Naive B cell (primary cell): ENCODE measurements at places on chromosomes 11 and 22. TPM values are rescaled to one million over a fixed set of nuclear protein-coding genes. Genes with fewer than 3 reads are reported as not detected.

GRCh38 chr11:128375961-128376360 lies 211.4 kb downstream of the ETS1 start:
- no peak overlapping the region for H3K27ac ChIP-seq
- H3K4me1 ChIP-seq: no peaks in the 10 kb centered on the region
- H3K36me3 ChIP-seq: no peaks in the 10 kb centered on the region

VPREB1 gene
- polyA plus RNA-seq: 5.1 TPM

MRGPRX3 gene
- not detected for polyA plus RNA-seq

DNA sequence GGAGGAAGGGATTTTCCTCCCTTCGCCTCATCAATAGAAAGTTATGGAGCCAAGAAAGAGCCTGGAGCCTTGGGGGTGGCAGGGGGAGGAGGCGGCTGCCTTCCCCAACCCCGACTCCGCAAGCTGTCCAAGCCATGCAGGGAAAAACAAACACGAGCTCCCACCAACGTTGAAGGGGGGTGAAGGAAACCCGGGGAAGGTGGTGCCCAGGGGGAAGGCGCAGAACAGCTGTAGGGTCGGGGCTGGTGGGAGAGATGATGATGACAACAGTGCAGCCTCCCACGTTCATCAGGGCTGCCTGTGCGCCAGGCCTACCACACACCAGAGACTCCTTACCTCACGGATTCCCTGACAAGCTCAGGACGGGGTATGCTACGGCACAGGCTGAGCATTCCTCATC lies 73.5 kb downstream of the SCUBE1 start:
- peaks cover 38% of the 10 kb centered on the region for H3K27me3 ChIP-seq
- DNase-seq: no peak
- H3K36me3 ChIP-seq: no peaks in the 10 kb centered on the region
- no peak overlapping the region for H3K4me3 ChIP-seq
- no peak overlapping the region for H3K27ac ChIP-seq

OR5P2 gene
- not detected for polyA plus RNA-seq

- H3K27ac ChIP-seq: no peak overlapping the region
- no peaks in the 10 kb centered on the region for H3K36me3 ChIP-seq
- H3K27me3 ChIP-seq: peaks cover 12% of the 10 kb centered on the region
Measured at GRCh38 chr11:59295435-59295834, 63.3 kb upstream of the OR5AN1 start.

- H3K4me1 ChIP-seq: peaks cover 1% of the 10 kb centered on the region
- no peak overlapping the region for H3K27ac ChIP-seq
- no peaks in the 10 kb centered on the region for H3K36me3 ChIP-seq
- H3K27me3 ChIP-seq: peaks cover 20% of the 10 kb centered on the region
- DNase-seq: no peak
Measured at GRCh38 chr11:113926273-113927197, 21.9 kb downstream of the HTR3B start.

- no peaks in the 10 kb centered on the region for H3K36me3 ChIP-seq
- DNase-seq: no peak
- peaks cover 64% of the 10 kb centered on the region for H3K27me3 ChIP-seq
- no peak overlapping the region for H3K27ac ChIP-seq
- H3K4me3 ChIP-seq: no peak overlapping the region
Measured at GRCh38 chr11:124922831-124923230, 3.8 kb downstream of the HEPN1 start.

SCGB1A1 gene
- polyA plus RNA-seq: not detected

- DNase-seq: peak; percentile 66
- peaks cover 4% of the 10 kb centered on the region for H3K27me3 ChIP-seq
- H3K4me3 ChIP-seq: peak within 1 kb of the TSS; percentile 99
Measured at GRCh38 chr22:19178657-19179496, at the start of gene SLC25A1. SLC25A1 (minus strand) TSS chr22:19178736; CDS start chr22:19178673, 63 bp downstream.

- H3K4me3 ChIP-seq: no peak overlapping the region
- no peak for DNase-seq
- no peaks in the 10 kb centered on the region for H3K27me3 ChIP-seq
Measured at GRCh38 chr11:72705442-72706365, 31.5 kb upstream of the PDE2A start.

- H3K36me3 ChIP-seq: no peaks in the 10 kb centered on the region
- H3K27ac ChIP-seq: no peak overlapping the region
- peaks cover 23% of the 10 kb centered on the region for H3K27me3 ChIP-seq
- DNase-seq: no peak
- H3K4me3 ChIP-seq: no peak overlapping the region
- H3K4me1 ChIP-seq: no peaks in the 10 kb centered on the region
Measured at GRCh38 chr11:74268456-74268855, 43.0 kb downstream of the P4HA3 start.

A4GALT gene
- polyA plus RNA-seq: not detected

DNA sequence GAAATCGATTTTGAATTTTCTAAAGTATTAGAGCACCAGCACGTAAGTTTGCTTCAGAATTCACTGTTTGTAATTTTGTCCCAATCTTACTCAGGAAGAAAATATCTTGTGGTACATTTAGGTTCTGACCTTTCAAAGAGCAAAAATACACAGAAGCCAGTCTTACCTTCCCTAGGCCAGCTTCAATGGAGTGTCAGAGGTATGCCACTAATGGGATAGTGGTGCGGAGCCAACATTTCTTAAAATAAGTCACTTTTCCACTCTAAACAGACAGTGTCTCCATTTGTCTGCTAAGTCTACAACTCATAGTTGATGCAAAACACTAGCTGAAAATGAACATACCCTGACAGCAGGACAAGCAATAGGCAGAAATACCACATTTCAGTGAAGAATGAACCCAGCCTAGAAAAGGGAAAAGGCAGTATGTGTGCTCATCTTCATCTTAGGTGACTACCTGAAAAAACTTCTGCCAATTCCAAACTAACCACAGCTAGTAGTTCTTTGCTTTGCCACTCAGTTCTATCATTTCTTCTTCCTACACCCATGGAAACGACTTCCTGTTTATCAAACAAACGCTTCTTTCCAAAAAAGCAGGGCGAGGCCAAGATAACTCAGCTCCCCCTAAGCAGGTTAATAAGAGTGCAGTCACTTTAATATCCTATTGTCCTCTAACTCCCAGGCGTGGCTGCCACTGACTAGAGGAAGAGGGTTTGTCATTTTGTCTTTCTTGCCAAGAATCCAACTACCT lies 94.0 kb upstream of the APOA1 start:
- H3K27me3 ChIP-seq: no peaks in the 10 kb centered on the region
- H3K4me1 ChIP-seq: peaks cover 84% of the 10 kb centered on the region
- H3K36me3 ChIP-seq: peaks cover 8% of the 10 kb centered on the region

ART1 gene
- polyA plus RNA-seq: not detected

GLYAT gene
- not detected for polyA plus RNA-seq

DNA sequence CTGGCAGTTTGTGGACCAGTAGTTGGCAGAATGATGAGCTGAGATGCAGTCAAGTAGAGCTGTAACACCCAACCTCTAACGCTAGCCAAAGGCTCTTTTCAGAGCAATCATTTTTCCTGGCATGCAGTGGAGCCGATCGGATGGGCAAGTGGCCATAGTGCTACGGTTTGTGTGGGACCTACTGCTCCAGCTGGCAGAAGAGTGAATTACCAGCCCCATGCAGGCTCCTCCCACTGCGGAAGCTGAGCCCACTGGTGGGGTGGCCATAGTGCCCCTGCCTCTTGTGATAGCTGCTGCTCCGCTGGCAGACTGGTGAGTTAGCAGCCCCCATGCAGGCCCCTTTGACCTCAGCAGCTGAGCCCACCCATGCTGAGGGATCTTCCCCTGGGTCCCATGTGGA lies 27.0 kb upstream of the SC5D start:
- no peaks in the 10 kb centered on the region for H3K4me1 ChIP-seq
- DNase-seq: no peak
- no peak overlapping the region for H3K27ac ChIP-seq
- H3K36me3 ChIP-seq: no peaks in the 10 kb centered on the region
- no peak overlapping the region for H3K4me3 ChIP-seq

GRCh38 chr11:102240502-102240901 lies 76.8 kb upstream of the BIRC3 start:
- H3K27me3 ChIP-seq: peaks cover 26% of the 10 kb centered on the region
- no peak for DNase-seq
- no peak overlapping the region for H3K27ac ChIP-seq

OR8G1 gene
- not detected for polyA plus RNA-seq

- H3K27me3 ChIP-seq: no peaks in the 10 kb centered on the region
- H3K4me3 ChIP-seq: peak overlapping the region; percentile 37
- no peaks in the 10 kb centered on the region for H3K36me3 ChIP-seq
Measured at GRCh38 chr22:22425356-22425755, 83.2 kb downstream of the ZNF280B start.

- H3K4me3 ChIP-seq: no peak overlapping the region
- H3K27me3 ChIP-seq: no peaks in the 10 kb centered on the region
- no peak overlapping the region for H3K27ac ChIP-seq
- H3K4me1 ChIP-seq: no peaks in the 10 kb centered on the region
Measured at GRCh38 chr11:116062129-116062489, 557.9 kb upstream of the CADM1 start.
